ENCODE measurements at places on chromosomes 7 and 10.
A peak's percentile ranks its signal among the peaks of the same experiment; 100 is the strongest.

DNA sequence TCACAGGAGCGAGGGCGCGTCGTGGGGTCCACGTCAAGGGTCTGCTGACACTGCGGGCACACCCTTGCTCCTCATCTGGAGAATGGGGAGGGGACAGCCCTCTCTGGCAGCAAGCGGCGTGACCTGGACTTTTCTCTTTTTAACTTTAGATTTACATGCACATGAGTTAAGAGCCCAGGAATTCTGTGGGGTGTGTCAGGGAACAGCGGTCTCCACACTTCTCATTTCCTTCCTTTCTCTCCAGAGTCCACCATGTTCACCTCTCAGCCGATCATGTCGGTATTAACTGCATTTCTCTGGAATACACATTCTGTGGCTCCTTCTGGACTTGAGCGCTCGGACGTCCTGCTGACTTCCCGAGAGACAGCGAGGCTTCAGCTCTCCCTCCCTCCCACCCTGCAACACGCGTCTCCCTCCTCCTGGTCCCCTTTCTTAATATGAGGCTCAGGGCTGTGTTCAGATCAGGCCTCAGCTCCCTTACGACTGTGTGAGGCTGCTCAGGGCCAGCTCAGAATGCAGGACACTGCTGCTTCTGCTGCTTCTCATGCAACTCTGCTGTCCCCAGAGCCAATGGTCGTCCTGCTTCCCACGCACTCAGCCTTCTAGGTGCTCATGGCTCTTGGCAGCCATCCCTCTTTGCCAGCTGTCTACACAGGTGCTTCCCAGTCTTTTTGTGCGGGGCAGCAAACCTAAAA lies 261.3 kb downstream of the ELFN1 start:
- DNase-seq: no peak

DNA sequence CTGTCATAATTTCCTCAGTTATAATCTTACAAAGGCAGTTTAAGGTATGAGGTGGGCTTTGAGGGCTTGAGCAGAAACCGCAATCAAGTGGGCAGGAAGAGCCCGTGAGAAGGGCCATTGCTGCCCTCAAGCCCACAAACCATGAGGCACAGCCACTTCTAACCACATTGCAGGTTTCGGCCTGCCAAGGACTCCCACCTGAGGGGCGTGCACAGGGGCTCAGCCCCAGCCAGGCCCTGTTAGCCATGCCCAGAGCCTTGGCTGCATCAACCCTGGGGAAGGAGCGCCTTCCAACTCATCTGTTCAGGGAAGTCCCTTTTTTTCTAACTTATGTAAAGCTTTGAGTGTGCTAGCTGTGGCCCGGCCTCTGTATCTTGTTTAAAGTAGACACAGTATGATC lies 5.9 kb upstream of the FFAR4 start:
- no peak for DNase-seq

- DNase-seq: peak; percentile 13
Measured at GRCh38 chr7:416761-417624, 102.7 kb downstream of the PDGFA start.

GRCh38 chr7:6558837-6559236 lies 7.6 kb upstream of the GRID2IP start:
- DNase-seq: peak; percentile 84

GRCh38 chr10:95988702-95989101 lies 54.7 kb upstream of the CCNJ start:
- no peak for DNase-seq

DNA sequence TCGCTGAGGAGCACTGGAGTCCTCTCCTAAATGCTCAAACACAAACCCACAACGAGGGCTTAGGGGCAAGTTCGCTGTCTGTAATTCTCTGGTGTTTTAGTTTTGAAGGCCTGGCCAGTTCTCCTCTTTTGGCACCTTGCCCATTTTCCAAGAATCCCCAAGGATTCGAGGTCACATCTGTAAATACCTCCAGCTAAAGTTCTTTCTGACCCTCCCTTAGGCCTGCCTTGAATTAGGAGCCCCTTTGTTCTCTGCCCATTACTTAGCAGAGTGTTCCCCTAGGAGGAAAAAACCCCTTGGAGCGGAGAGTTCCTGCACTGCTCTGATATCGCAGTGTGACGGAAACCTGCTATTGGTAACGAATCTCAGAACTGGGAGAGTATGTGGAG lies 743 bp upstream of the PYROXD2 start:
- DNase-seq: no peak

DNA sequence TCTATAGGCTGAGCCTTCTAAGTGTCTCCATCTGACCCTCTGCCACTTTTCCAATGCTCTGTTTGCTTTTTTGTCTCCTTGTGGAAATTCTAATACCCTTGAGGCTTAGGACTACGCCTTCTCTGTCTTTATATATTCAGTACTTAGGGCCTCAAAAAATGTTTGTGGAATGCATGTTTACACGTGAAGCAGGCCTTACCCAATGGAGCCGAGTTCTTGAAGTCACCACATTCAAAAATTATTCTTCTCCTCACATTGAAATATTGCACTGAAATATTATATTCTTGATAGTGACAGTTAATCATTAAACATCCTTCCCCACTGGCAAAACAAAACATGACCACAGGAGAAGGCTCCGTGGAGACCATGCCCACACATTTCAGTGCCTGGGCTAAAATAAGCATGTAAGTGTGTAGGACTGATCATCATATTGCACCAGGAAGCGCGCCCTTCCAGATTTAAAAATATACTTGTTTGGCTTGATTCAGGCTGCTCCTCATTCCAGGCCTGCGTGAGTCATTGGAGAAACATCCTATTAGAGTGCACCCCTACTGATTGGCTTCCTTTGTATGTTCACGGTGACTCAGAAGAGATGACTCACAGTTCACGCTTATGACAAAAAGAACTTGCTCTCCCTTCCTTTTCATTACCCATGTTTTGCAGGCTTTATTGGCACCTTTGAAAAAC lies 307.4 kb upstream of the AOAH start:
- peak; percentile 10 for DNase-seq

GRCh38 chr10:44044549-44044948 lies 340.3 kb downstream of the CXCL12 start:
- no peak for DNase-seq

GRCh38 chr7:8212638-8213037 lies 49.3 kb downstream of the ICA1 start:
- DNase-seq: no peak

DNA sequence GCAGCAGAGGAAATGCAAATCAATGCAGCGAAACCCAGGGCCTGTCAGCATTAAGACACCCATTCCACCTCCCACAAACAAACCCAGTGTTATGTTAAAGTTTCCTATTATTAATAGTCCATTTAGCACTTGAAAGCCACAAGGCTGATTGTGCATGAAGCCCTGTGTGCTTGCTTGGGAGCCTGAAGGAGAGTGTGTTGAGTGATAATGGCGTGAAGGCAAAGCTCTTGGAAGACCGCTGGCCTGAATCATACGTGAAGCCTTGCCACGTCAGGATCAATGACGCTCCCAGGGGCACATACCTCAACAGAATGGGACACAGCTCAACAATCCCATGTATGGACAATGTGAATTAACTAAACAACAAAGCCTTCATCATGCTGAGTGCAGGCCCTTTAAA lies 25.1 kb downstream of the PTPRN2 start:
- no peak for DNase-seq

DNA sequence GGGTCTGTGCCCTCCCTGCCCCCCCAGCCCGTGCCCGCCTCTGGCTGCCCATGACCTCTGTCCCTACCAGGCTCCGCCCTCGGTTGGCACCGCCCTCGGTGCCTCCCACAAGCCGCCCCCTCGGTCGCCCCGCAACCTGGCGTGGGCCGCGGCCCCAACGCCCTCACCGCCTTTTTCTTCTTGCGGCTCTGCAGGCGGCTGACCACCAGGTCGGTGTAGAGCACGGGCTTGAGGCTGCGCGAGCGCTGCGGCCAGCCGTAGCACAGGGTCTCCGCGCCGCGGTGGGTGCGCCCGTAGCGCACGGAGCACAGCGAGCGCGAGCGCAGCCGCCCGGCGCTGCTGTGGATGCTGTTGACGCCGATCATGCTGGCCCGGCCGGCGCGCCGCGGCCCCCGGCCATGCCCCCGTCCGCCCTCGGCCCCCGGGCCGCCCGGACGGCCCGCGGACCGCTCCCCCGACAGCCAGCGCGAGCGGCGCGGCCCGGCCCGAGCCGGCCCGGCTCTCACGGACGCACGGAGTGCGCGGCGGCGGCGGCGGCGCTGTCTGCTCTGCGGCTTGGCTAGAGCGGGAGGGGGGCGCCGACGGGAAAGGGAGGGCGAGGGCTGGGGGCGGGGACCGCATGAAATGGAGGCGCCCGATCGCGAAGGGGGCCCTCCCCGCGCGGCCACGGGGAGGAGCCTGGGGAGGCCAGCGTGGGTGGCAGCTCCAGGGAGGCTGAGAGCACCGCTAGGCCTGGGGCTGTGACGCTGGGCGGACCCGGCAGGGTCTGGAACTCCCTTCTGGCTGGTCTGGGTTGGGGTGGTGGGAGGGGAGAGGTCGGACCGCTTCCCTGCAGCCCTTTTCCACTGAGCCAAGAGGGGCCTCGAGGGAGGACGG lies 9.6 kb downstream of the PSD start:
- DNase-seq: peak; percentile 61

- no peak for DNase-seq
Measured at GRCh38 chr10:60288256-60288655, 101.4 kb downstream of the ANK3 start.

GRCh38 chr10:64547168-64547567 lies 1026.0 kb downstream of the REEP3 start:
- no peak for DNase-seq

GRCh38 chr7:2610898-2611297 lies 20.9 kb upstream of the TTYH3 start:
- DNase-seq: no peak

Measured in 8988T (cell line).